ENCODE measurements at places on chromosomes 16 and 17.

DNA sequence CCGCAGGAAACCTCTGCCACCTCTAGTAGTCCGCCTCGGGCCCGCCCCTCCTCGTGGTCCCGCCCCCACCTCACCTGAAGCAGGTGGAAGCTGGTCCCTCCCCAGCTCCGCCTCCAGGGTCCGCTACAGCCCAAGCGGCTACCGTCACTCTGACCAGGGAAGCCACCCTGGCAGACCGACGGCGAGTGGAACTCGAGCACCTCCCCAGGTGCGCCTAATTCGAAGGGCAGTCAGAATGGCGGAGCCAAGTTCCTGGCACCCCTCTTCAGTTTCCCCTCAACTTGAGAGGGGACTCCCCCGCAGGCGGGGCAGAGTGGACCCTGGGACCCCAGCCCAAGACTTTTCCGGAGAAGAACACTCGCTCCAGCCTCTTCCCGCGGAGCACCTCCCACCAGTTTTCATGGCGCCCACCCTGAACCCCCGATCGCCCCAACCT, 507 bp downstream of the FHOD1 start:
- DNase-seq, result peak; percentile 53

GRCh38 chr16:58034774-58035173, 9.2 kb downstream of the MMP15 start:
- no peak for DNase-seq

DNA sequence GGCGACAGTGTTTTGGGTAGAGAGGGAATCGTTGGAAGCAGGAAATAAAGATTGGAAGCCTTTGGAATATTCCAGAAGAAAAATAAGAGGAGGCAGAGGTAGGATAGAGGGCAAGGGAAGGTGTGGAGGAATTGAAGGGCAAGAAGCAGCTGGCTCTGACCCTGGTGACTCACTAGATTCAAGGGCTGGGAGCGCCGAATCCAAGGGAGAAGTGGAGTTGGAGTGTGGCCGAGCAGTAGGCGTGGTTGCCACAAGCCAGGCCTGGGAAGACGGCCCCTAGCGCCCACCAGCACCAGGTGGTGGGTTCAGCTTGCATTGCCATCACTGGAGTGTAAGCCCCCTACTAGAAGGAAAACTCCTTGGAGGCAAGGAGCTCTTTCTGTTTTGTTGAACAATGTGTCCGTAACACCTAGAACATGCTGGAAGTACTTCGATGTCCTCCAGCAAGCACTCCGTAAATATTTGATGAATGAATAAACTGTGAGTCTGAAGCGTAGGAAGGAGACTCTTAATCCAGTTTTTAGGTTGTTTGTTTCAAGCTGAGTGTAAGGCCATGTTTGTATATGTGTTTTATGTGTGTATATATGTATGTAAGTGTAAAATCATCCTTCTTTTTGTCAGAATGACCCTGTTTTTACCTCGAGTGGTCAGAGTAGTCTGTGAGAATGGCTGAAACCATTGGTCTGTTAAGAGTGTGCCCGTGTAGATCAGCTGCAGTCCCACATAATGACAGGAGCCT, 139.5 kb downstream of the CMIP start:
- DNase-seq, result no peak

DNA sequence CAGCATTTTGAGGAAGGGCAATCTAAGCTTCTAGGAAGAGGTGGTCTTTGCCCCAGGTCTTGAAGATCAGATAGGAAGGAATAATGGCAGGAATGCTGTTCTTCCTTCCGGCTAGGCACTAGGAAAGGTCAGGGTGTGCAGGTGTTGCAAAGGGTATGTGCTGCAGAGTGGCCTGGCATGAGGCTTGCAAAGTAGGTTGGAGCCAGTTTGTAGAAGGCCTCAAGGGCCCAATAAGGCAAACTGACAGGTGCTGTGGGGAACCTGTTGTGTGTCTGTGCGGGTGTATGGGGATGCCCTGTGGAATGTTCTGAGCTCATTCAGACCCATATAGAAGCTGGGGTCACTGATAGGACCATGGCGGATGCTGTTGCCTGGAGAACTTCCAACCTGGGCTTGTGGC, 12.7 kb downstream of the MSI2 start:
- DNase-seq, result no peak

DNA sequence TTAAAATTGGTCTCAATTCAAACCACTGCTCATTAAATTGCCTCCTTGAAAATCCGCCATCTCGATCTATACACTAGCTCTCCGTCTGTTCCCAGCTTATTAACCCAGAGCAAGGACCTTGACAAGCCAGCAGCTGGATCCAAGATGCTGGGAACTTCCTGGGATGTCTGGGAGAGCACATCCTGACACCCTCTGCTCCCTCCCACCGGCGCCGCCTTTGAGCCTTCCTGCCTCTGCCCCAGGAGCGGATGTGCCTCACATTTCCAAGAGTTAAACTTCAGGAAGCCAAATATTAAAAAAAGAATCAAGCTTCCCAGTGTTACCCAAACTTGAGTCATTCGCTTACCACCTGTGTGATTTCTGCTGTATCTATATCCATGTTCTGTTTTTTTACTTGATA, 107.9 kb downstream of the HAPSTR1 start:
- no peak for DNase-seq

- DNase-seq, result no peak
Measured at GRCh38 chr17:82062076-82062983, 3.3 kb downstream of the DUS1L start.

- no peak for DNase-seq
Measured at GRCh38 chr17:47246120-47246519, 7.5 kb upstream of the ITGB3 start.

DNA sequence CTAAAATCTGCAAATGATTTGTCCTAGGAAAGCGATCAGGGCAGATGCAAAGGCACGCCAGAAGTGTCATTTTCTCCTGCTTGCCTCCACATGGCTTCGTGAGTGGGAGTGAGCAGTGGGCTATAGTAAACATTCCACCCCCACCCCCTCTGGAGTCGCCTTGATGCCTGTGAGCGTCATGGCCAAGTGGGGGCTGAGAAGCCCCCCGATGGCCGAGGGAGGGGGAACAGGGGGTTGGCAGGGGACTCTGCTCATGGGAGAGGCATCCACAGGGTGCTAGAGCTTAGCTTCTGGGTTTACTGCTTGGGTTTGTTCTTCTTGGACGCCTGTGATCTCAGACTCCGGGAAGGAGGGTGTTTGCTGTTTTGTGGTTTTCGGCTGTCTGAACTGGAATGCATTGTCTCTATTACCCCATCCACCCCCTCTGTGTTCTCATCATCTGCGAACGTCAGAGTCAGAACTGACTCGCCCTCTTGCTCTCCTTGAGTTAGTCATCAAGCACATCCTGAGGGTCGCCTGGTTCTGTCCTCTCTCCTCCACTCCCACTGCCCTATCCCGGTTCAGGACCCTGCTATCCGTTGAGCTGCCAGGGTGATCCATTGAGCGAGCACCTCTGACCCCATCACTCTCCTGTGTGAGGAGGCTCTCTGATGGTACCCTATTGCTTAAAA, 15.4 kb downstream of the TNS4 start:
- DNase-seq, result no peak

GRCh38 chr16:3952737-3953131, 72.2 kb upstream of the CREBBP start:
- DNase-seq, result no peak

DNA sequence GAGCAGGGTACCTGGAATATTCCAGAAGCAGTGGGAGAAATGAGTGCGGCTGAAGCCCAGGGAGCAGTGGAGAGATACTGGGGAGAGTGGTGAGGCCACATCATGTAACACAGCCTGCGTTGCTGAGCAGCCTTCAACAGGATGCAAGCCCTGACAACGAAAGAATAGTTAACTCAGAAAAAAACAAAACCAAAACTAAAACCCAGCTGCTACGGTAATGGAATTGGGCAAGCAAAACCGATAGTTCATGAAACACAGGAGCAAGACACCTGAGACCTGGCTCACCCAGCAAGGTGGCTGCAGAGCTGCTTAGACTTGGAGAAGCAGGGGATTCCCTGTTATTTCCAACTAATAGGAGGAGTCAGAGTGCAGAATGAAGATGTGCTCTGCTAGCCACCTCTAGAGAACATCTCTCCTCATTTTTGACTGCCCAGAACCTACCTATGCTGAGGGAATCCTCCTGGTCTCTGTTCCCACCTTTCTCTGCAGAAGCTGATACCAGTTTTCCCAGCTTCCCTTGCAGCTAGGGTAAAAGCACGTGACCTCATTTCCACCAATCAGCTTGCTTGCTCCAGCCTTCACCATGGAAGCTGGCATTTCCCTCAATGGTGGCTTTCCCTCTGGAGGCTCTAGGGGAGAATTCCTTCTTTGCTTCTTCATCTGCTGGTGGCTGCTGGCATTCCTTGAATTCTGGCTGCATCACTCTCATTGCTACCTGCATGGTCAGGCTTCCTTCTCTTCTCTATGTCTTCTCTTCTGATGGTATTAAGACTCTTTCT, 59.4 kb upstream of the XYLT1 start:
- no peak for DNase-seq

DNA sequence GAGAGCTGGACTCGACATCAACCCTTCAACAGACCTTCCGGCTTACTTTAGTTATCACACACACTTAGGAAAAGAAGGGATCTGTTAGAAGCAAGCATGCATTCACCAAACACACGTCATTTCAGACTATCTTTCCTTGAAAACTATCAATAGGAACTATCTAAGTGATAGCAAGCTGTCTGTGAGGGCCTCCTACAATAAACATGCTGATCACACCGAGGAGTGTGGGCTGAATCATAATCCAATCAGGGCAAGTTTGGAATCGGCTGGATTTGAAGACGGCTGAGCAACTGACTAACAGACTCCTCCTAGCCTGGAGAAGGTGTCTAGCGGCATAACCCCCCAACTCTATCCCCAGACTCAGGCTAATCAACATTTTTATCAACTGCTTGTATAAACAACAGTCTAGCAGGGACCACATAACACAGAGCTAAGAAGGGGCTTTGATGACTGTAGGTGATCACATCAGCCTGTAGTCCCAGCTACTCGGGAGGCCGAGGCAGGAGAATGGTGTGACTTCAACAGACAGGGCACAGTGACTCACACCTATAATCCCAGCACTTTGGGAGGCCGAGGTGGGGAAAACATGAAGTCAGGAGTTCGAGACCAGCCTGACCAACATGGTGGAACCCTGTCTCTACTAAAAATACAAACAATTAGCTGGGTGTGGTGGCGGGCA, 14.1 kb downstream of the NXN start:
- no peak for DNase-seq

DNA sequence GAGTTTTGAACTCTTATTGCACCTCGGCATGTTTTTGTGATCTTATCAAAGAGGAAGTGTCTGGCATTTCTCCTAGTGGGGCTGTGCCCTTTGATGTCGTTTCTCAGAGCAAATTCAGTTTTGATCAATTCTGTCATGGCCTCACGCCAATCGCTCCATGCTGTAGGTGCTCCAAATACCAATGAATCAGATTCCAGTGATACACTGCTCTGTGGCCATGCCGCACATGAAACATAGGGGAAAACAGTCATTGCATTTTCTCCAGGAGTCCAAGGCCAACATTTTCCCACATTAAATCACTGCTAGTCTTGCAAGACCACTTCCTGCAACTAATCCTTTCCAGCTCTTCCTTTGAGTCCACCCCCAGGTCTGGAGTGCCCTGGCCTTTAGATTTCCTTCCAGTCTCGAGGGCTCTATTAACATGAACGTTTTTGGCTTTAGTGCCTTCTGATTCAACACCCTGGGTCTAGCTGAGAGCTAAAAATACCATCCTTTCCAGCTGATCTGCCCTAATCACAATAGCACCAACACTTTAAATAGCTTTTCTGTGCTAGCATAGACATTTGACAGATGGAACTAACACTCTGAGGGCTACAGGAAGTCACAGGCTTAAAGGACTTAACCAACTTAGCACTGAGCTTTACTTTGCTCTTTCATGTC, 18.2 kb upstream of the RASL10B start:
- no peak for DNase-seq

DNA sequence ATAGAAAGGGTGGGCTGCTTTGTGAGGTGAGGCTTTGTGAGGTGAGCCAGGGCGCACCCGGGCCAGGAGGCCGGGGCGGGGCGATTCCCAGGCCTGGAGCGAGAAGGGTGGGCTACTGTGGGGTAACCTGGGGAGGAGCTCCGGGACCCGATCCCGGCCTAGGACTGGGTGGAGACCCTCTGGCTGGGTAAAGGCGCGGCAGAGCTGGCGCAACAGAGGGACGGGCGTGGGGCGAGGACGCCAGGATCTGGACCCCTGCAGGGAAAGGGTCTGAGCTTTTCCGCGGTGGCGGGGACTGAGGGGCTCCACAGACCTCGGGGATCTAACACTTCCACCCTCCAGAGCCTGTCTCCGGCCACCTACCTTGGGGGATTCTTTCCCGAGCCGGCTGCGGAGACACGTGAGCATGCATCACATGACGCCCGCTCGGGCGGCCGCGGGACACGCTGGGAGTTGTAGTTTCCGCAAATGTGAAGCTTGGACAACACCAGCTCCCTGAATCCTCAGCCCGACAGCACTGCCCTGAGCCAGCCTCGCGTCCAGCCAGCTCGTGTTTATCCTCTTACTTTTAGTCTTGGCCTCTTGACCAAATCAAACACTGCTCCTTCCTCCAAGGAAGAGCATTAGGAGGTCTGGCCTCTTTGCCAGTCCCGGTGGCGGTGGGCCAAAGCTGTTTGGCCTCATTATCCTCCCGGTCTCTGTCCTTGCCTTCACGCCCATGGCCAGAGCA, at the start of gene SLC38A7:
Gene SLC38A7, minus strand, starts transcription at position 417 of the 730 bp plus-strand sequence. CDS start 4,644 bp downstream, outside the sequence.
- DNase-seq, result peak; percentile 76

GRCh38 chr16:14362774-14363371, 267.2 kb downstream of the PARN start:
- DNase-seq, result no peak

DNA sequence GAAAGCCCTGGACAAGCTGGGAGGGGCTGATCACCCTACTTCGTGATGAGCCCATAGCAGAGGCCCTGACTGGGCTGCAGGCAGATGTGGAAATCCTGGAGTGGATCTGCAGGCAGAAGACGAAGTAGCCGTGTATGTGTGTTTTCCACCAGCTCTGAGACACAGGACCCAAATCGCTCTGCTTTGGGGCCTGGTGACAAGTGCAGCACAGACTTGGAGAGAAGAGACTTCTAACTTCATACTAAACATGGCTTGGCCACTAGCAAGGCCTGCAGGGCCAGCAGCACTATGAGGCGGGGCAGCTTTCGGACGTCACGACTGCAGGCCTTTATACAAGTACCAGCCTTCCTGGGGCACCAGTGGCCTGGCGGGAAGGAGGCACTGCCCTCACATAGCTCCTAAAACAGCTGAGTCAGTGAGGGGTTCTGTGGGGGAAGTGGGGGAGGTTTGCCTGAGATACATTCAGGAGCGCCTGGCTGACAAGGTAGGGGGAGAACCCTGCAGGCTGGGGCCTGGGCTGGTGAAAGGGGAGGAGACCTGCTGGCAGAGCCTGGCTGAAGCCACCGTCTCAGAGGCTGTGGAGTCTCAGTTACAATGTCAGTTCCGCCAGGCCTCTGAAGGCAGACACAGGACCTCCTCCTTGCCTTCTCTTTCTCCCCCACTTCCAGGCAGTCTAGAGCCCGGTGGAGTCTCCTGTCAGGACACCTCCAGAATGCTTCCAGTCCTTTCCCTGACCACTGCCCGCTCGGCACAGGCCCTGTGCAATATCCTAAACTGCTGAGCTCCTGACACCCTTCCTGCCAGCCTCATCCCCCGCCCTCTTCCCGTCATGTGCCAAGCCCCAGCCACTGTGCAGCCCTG, 73.4 kb downstream of the WSB1 start:
- no peak for DNase-seq

GRCh38 chr17:42832213-42832933, 824 bp upstream of the PSME3 start:
- no peak for DNase-seq

Measured in NCI-H2081 (cell line).